Midbrain (tissue), 1 donor: ENCODE measurements at places on chromosomes 7 and 10.

- no peak for DNase-seq
Measured at GRCh38 chr7:44538093-44538797, 2.9 kb downstream of the NPC1L1 start.

DNA sequence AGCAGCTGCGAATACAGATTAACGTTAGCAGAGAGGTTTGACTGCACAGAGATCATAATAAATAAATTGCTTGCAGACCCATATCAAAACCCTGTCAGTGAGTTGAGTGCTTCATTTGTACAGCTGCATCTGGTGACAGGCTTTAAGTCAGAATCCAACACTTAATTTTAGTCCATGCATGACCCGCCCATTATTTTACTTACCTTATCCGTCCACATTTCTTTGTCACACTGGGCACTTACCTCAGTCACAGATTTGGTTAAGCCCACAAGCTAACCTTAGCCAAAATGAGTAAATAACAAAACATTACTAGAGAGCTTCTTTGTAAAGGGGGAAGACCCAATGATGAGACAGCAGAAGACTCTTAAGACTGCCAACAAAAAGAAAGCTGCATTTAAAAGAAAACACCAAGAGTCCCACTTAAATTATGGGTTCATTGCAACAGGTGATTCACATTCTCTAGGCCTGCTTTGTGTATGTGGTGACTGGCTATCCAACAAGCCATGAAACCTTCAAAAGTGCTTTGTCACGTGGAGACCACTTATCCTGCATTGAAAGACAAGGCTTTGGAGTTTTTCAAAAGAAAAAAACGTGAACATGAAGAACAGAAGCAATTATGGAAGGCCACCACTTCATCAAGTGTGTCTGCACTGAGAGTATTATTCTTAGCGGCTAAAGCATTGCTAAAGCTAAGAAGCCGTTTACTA, 32.2 kb downstream of the PHTF2 start:
- no peak for DNase-seq

GRCh38 chr7:123571684-123572083, 14.1 kb upstream of the NDUFA5 start:
- DNase-seq = no peak

DNA sequence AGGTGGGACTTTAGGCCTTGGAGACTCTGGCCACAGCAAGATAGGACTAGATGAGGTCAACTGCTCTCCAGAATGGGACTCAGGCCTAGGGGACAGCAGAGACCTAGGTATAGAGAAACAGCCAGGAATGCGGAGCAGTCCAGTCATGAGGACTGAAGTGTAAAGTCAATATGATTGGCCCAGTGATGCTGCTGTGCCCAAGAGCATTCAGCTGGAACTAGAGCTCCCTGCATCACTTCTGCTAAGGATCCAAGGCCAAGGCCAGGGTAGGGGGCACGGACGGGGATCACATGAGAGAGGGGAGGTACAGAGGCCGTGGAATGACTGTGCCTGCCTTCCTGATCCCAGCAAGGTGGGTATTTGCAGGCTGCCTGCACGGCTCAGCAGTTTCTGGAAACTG, 237.9 kb downstream of the FRMD4A start:
- DNase-seq = no peak

GRCh38 chr7:22287412-22287811, 69.5 kb downstream of the RAPGEF5 start:
- no peak for DNase-seq
